ENCODE measurements at places on chromosomes 1 and 21.

DNA sequence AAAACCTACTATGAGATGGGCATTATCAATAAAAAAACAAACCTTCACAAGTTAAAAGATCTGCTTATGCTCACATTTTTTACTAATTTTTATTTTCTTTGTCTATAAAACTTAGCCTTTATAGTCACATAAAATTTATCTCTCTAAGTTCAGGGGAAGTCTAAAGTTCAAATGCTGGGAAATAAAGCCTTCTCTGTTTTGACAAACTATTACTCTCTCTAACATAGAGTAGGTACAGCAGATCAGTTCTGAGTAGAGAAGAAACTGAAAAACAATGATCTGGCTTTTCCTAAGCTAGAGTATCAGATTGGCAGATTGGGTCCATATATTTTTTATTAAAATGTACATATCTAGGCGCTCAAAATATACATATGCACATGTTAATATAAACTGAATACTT lies 31.2 kb downstream of the C1orf141 start:
- no peak for DNase-seq

- DNase-seq: no peak
Observed at GRCh38 chr1:212600071-212600915, 8.3 kb upstream of the ATF3 start.

DNA sequence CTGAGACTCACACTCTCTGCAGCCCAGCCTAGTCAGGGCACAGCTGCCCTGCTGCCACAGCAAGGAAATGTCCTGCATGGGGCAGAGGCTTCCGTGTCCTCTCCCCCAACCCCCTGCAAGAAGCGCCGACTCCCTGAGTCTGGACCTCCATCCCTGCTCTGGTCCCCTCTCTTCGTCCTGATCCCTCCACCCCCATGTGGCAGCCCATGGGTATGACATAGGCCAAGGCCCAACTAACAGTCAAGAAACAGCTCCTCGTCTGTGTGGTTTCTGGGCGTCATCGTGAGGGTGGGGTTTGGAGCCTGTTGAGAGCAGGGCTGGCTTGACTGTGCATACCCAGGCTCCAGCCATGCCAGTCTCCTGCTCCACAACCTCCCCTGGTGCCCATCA lies 19.5 kb downstream of the FAAH start:
- peak; percentile 23 for DNase-seq

GRCh38 chr1:192808163-192808517 lies 699 bp upstream of the RGS2 start:
- no peak for DNase-seq

DNA sequence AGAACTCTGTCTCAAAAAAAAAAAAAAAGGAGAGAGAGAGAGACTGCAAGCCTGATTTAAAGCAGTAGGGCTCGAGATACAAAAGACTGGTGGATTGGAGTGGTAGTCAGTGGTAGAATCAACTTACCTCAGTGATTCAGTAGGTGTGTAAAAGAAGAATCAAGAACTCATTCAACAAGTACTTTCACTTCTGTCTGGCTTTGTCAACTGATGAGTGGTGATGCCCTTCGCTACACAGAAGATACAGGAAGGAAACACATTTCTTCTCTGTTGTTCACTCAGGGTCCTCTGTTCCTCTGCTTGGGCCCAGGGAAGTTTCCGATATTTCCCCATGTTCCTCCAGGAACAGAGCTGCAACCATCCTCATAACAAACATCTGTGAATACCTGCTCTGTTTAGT lies 68.6 kb upstream of the COG2 start:
- DNase-seq: no peak

DNA sequence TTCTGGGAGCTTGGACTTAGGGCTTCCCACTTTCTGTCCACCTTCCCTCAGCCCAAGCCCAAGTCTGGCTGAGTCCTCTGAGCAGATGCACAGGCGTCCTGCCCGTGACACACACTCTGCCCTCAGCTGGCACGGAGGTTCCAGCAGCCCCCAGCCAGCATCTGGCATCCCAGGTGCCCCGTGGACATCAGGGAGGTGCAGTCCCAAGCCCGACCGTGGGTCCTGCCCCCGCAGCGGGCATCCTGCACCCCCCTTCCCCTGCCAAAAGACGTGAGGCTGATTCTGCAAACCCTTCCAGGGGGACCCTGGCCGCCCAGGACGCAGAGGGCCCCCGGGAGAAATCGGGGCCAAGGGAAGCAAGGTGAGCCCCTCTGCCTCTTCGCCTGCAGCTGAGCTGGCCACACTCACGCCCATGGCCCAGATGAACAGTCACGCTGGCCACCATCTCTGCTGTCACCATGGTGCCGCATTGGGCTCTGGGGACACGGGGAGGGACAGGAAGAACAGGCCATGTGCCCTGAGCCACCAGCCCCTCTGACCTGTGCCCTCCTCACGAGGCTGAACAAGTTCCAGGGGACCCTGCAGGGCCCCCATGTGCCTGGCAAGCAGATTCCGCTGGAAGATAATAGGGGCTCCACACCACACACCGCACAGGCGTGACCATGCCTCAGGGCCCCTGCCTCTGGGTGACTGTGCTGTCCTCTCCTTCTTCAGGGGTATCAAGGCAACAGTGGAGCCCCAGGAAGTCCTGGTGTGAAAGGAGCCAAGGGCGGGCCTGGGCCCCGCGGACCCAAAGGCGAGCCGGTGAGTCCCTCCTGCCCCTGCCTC lies 20.6 kb downstream of the COL6A2 start:
- DNase-seq: no peak

- DNase-seq: peak; percentile 40
Observed at GRCh38 chr1:201490708-201491131, 16.2 kb downstream of the CSRP1 start.

GRCh38 chr1:58779059-58779754 lies 4.6 kb downstream of the JUN start:
- DNase-seq: peak; percentile 33

DNA sequence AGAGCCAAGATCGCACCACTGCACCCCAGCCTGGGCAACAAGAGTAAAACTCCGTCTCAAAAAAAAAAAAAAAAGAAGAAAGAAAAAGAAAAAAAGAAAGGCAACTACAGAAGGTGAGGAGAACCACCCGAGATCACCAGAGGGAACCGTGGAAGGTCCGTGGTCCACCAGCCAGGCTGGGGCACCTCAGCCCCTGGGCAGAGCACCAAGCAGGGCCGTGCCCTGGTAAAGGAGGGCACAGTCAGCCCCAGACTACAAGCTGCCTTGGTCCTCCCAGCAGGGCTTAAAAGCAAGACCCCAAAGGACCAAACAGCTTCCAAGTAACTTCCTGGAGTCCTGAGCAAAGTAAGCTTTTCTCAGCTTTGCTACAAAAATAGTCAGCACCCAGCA lies 8.8 kb upstream of the SAMD11 start:
- no peak for DNase-seq

- no peak for DNase-seq
Observed at GRCh38 chr1:150748878-150749719, 16.5 kb downstream of the CTSS start.

DNA sequence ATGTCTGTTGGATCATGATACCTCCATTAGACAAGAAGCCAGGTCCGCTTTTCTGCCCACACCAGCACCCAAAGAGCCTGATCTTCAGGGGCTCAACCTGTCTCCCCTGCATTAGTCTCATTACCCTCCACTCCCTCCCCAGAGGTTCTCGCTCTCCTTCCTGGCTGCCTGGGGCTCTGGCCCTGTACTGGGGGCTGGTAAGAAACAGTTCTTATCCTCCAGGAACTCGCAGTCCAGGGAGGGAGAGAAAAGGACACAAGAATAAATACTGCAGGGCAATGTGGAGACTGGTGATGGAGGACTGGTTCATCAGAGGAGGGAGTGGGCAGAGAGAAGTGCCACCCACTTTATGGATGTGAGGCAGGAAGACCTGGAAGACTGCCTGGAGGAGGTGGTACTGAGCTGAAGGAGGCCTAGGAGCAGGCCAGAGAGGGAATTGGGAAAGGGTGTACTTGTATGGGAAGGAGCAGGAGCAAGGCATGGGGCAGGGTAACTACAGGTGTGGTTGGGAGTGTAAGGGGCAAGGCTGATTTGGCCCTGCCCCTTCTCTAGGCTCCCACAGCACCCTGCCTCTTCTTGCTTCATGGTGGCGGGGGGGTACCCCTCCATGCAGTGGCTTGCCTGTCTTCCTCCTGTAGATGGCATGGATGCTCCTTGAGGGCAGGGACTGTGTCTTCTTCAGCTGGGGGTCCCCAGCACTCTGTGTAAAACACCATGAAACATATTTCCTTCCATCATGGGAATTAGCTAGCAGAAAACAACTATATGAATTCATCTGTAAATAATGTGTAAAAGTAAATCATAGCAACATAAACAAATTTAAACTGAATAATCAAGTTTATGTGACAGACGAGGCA lies 5.0 kb downstream of the LRRC71 start:
- no peak for DNase-seq

DNA sequence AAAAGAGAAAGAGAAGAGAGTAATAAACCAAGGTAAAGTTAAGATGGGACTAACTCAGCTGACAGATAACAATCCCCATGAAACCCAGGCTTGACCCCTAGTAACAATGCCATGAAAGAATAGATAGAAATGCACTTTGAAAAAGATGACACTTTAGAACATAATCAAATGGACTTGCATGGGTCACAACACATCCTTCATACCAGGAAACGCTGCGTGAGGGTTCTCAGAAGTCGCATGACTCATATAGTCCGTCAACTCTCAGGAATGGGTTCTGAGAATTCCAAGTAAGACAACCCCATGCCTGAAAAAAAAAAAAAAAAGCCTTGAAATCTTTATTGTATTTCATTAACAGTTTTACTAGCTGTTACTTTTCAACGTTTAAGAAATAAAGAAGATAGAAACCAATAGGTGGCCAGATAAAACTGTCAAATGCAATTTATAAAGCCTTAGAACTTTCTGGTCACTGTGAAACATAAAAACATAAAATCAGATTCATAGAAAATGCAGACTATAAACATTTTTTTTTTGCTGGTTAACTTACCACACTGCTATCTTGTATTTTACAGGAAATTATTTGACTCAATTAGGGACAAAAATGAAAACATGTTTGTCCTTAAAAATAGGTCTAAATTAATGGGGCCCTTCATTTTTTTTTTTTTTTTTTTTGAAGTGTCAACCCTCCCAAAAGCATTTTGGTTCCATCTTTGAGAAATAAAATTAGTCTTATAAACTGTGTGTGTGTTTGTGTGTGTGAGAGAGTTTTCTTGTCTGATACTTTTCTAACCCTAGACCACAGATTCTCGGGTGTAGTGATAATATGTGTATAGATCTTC lies 202.1 kb downstream of the NCAM2 start:
- DNase-seq: peak; percentile 99

- DNase-seq: peak; percentile 47
Observed at GRCh38 chr1:155091071-155092051, 12.7 kb downstream of the EFNA3 start.

GRCh38 chr1:219304227-219305226 lies 130.8 kb downstream of the LYPLAL1 start:
- peak; percentile 54 for DNase-seq

DNA sequence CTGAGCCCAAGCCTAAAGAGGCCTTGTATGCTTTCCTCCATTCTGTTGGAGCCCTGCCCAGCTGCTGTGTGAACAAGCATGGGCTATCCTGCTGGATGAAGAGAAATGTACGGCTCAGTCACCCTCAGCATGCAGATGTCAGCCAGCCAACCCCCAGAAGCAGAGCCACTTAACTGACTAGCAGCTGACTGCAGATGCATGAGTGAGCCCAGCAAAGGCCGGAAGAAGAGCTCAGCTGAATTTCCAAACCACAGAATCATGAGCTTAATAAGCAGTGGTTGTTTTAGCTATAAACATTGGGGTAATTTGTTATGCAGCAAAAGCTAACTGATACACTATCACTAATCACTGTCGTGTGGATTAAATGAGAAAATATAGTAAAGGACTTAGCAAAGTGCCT lies 39.0 kb downstream of the FOXO6 start:
- DNase-seq: no peak

DNA sequence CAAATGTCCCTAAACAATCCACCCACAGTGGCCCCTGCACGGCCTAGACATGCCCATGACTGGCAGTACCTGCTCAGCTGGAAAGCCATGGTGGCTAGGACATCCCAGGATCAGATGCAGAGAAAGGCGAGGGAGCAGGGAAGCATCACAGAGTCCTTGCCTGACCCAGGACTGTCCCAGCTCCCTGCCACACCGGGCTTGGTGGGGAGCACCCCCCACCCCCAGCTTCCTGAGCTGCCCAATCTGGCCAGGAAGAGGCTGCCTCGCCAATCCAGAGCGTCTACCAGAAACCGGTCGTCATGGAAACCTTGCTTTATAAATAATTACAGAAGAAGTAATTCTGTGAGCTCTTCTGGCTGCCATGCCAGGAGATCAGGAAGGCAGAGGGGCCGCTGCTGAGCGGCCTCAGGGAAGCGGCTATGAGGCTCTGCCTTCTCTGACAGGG lies 34.8 kb downstream of the ACOT7 start:
- DNase-seq: peak; percentile 84

- no peak for DNase-seq
Observed at GRCh38 chr1:210344706-210345105, 16.0 kb downstream of the HHAT start.

- no peak for DNase-seq
Observed at GRCh38 chr1:245579881-245580280, 425.1 kb downstream of the KIF26B start.

GRCh38 chr1:5947978-5948680 lies 44.1 kb downstream of the NPHP4 start:
- no peak for DNase-seq

GRCh38 chr1:200982071-200982945 lies 41.2 kb downstream of the KIF21B start:
- peak; percentile 8 for DNase-seq

DNA sequence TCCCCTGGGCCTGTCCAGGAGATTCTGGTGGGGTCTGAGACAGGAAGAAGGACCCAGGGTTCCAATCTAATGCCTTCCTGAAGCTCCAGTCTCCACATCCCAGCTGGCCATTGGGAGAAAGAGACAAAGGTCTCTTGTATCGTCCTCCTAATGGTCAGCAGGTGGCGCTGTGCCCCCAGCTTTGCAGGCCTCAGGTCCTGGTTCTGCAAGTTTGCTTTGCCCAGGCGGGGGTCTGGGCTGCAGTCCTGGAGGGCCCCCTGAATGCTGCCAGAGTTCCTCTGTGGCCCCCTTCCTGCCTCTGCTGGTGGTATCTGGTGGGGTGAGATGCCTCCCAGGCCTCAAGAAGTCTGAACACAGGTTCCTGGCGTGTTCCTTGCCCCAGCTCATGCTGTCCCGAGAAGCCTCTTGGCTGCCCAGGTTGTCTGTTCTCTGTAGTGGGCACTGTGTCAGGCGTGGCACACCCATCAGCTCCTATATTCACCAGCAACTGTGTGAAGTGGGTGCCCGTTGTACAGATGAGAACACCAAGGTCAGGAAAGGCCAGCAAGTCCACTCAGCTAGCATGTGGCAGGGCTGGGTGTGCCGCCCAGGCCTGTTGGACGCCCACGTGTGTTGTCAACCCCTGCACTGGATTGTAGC lies 33.8 kb upstream of the CSF3R start:
- peak; percentile 47 for DNase-seq

DNA sequence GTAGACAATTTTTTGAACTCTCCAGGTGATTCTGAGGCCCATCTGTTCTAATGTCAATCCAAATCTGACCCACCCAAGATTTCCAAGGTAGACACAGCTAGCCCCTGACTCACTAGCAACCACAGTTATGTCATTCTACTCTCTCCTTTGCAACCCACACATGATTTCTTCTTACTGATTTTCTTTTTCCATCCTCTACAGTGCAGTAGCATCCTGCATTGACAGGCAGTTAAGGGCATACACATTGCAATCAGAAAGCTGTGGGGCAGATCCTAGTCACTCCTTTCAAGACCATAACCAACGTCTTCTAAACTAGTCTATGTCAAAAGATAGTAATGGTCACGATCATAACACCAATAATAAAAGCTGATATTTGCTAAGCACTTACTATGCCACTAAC lies 54.2 kb downstream of the JAK1 start:
- no peak for DNase-seq

Measured in iris pigment epithelial cell (primary cell).